B cell (primary cell): ENCODE measurements at places on chromosomes 12 and 14. TPM values are rescaled to one million over a fixed set of nuclear protein-coding genes. Genes with fewer than 3 reads are reported as not detected.

Gene MSRB3
- total RNA-seq: not detected in 2 replicates

DNA sequence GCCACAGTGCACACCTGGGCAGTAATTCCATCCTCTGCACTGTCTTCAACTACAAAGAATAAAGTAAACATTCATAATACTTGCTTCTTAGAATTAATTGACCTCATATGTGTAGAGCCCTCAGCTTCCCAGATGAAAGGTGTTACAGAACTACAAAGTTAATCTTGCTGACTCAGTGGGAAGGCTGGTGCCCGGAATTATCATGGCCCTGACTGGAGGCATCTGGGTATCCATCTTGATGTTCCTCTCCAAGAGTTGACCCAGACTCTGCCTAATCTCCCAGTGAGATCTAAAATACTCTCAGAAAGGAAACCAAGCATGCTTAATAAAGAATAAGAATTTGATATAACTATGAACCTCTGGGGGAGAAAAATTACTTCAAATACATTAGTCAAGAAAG is 147.0 kb upstream of the ARID2 start:
- DNase-seq: no peak

- no peak for DNase-seq
Measured at GRCh38 chr12:119139448-119139847, 39.3 kb upstream of the HSPB8 start.

Gene TMEM260
- total RNA-seq: 33.9 and 39.3 TPM in 2 replicates

GRCh38 chr12:11965258-11965910 is 105.4 kb upstream of the BCL2L14 start:
- DNase-seq: no peak

DNA sequence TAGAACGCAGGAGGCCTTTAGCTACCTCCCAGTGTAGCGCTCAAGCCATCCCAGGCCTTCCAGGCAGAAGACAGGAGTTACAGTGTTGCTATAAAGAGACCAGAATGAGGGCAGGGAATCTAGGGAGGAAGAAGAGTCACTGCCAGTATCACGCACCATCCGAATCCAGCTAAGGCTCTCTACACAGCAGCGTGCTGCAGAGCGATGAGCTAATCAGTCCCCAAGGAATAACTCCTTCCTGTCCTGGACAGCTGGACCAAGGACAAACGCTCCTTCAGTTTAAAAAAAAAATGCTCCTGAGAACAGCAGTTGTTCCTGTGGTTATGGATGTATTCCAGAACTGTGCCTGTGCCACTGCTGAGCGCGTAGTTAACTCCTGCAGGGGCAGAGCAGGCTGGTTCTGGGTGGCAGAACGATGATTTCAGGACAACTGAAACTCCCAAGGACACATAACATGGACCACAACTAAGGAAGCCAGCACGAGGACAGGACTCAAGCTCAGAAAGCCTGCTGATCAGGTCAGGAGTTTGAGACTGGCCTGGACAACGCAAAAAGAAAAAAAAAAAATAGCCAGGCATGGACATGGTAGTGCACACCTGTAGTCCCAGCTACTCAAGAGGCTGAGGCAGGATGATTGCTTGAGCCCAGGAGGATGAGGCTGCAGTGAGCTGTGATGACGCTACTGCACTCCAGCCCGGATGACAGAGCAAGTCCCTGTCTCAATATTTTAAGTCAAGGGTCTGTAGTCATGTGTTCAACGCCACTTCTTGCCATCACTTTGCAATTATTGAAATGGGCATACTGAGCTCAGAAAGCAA is 2.6 kb downstream of the IFFO1 start:
- no peak for DNase-seq

GRCh38 chr12:84619053-84619571 is 293.5 kb downstream of the SLC6A15 start:
- DNase-seq: no peak
